Cardiac septum (tissue), 1 donor: ENCODE measurements at places on chromosomes 1 and 21. TPM values are rescaled to one million over a fixed set of nuclear protein-coding genes. Genes with fewer than 3 reads are reported as not detected.

DNA sequence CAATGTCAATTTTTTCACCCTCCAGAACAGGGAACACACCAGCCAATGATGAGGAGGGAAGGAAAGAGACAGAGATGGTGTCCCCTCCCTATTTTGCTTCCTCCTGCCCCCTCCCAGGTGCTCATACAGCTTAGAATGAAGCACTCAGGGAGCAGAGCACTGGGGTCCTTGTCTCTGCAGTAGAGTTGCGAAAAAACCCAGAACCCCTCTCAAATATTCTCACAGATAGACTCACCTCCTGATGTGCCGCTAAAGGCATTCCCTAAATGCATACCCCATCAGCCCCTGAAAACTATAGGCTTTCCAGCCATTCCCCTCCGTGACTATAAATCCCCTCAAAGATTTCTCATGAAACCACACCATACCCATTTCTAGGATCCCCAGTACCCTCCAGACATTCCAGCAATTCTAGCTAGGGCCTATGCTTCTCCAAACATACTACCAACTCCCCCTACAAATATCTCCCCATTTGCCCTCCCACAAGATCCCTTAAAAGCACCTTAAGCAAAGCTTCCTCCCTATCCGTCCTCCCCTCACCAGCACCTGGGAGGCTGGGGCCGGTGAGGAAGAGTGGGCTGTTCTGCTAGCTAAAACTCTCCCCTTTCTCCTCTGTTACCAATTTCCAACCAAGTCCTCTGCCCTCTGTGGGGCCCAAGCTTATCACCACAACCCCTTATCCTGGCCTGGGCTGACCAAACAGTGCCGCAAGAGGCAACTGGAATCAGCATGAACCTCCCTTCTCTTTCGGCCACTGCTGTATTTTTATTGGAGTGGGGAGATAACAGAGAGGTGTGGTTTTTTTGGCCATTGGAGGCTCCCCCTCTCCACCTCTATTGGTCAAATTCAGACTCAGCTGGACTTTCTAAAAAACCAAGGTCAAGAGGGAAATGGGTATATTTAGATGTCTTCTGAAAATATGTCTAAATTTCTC, 54.7 kb downstream of the RHBG start:
- DNase-seq = no peak

DNA sequence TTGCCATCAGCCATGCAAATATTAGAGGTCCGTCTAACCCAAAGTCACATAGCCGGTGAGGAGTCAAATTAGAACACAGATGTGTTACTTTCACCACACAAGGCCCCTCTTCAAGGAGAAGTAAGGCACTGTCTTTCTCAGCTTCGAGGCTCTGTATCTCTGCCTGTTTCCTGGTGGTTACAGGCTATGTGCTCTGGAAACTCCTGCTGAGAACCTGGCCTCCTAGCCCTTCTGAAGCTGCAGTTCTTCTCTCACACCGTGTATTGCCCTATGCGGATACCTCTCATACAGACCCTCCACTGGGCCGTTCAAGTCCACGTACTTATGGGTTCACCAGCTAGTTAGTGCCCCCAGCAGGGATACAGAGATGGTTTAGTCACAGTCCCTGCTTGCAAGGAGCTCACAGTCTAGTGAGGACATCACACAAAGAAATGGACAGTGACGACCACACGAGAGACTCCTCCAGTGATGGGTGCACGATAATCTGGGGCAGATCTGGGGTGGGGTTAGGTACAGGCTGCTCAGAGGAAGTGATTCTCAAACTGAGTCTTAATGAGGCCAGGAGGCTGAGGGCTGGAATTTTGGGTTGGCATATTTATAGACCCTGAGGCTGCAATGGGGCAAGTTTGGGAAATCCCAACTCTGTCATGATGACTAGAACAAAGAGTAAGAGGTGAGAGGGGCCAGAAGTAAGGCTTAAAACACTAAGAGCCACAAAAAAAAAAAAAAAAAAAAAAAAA, 22.8 kb upstream of the ELOA start:
- DNase-seq = no peak

- peak; percentile 26 for DNase-seq
These were observed 407.3 kb downstream of the MATN1 start for GRCh38 chr1:30316056-30316455.

DNA sequence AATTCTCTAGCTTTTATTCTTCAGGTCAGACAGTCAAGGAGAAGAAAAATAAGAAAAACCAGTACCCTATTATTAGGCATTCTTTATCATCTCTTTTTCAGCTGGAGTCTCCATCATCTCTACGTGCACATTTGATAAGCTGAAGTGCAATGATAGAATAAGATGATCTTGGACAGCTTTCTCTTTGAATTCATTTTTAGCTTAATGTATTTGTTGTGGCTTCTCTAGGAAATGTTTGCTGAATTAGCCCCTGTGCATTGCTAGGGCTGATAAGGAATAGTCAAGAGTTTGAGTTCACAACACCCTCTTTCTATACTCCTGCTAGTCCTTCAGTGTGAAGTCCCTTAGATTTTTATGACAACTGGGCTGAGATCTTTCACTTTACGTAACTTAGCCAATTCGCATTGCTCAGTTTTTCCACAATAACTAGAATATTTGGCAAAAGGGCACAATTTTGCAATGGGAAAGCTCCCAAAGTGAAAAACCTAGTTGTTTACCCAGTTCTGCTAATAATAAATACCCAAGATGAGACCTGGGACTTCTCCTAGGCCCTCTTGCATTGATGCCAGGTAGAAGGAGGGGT, 7.0 kb upstream of the KCNJ15 start:
- DNase-seq = no peak

DNA sequence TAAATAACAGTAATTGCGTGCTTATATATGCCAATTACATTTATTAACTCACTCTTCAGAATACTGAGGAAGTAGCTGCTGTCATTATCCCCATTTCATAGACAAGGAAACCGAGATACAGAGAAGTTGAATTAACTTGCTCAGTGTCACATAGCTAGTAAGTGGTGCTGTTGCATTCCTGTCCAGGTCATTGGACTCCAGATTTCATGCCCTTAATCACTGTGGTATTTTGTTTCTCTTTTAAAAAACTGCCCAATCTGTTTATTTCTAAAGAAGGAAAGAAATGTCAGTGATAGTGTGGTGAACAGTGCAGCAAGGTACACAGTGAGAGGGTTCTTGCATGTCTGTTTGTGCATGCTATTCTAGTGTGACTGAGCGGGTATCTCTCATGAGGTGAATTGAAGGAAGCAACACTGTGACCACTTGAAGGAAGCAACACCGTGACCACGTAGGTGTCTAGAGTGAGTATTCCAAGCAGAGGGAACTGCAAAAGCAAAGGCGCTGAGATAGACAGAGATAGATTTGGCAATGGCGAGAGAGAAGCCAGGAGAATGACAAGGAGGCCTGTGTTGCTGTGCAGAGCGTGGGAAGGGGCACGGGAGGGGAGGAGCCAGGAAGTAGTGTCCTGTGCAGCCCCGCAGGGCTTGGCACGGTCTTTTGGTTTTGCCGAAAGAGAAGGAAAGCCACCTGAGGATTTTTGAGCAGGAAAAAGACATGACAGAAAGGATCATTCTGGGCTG, 95.9 kb downstream of the CAMTA1 start:
- no peak for DNase-seq

DNA sequence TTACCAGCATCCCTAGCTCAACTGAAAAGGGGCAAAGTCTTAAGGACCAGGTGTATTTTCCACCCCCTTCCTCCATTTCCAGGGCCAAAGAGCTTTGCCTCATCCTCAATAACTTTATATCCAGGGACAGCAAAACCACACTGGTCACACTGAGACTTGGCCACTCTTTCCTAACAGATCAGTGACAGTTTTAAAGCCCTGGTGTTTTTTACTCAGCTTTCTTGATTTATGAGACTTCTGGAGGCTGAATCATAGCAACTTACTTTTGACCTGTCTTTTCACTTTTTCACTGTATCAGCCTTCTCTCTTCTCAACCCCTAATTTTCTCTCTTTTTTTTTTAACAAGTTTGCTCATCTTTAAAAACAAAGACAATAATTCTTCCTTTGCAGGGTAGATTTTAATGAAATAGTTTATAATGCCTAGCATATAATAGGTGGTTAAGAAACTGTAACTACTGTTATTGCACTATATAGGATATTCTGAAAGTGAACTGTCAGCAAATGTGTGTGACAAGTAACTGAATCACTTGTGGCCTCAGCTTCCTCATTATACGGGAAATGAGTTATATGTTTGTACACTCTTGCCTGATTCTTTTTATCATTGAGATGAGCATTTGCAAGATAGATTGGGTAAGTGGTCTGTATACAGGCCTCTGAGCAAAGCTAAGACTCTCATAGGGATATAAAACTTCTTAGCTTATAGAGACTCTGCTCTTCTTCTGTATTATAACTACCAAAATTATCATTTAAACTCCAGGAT, 19.7 kb upstream of the DYNLT5 start:
- no peak for DNase-seq

The GJA4 gene
- 34.7 TPM for total RNA-seq

The GPR137B gene
- 44.6 TPM for total RNA-seq

The CELA2A gene
- total RNA-seq = not detected

The PGBD5 gene
- 14.0 TPM for total RNA-seq

The FNBP1L gene
- total RNA-seq = 13.5 TPM

The RASAL2 gene
- 45.8 TPM for total RNA-seq

The GSTM1 gene
- total RNA-seq = 44.1 TPM

The GPR3 gene
- total RNA-seq = 2.3 TPM

The AGTRAP gene
- total RNA-seq = 17.4 TPM
